ENCODE measurements at places on chromosomes 16 and 17.
A peak's percentile ranks its signal among the peaks of the same experiment; 100 is the strongest.

GRCh38 chr16:80480664-80481063 lies 60.1 kb upstream of the DYNLRB2 start:
- no peak for DNase-seq

DNA sequence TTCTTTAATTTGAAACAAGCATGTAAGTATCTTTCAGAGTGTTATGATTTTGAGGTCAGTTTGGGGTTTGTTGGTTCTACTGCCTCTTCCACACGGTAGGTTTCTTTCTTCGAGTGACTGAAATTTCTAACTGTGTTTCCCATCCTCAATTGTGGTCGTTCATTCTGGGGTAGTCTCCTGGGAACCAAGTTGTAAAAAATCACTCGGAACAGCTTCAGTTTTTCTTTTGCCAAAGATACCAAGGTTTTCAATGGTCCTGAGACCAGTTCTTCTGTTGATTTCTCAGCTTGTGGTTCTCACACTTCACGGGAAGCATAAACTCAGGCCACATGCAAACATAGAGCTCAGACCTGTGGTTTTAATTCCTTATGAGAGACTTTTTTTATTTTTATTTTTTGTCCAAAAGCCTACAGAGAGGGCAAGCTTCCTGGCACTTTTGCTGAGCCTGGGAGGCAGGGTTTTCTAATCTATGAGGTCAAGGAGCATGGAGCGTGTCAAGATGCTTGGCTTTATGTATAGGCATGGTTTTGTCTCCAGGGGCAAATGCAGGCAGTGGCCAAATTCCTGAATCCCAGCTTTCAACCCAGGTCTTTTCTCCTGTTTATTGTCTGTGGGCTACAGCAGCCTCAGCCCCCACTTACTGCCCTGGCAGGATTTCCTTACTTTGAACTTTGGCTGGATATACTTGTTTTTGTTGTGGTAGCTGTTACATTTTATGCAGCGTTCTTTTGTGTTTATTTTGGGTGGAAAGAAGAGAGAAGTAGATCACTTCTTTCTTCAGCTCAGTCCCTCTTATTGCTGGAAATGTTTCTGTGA lies 32.9 kb downstream of the HS3ST3A1 start:
- DNase-seq = no peak

- DNase-seq = peak; percentile 51
Observed at GRCh38 chr17:32152130-32152529, 9.8 kb downstream of the RHOT1 start.

DNA sequence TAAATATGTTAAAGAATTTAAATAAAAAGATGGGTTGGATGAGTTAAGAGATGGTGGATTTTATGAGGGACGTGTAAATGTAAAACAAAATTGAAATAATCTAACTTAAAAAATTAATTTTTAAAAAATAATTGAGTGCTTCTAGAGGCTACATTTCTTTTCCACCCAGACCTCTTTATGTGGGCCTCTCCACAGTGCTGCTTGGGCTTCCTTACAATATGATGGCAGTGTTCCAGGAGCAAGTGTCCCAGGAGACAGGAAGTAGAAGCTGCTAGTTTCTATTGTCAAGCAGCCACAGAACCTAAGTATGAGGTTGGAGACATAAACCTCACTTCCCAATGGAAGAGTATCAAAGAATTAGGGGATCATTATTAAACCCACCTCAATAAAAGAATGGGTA lies 205.7 kb upstream of the CPHXL start:
- DNase-seq = no peak

- no peak for DNase-seq
Observed at GRCh38 chr16:79301051-79301450, 299.5 kb downstream of the MAF start.

- DNase-seq = no peak
Observed at GRCh38 chr16:75267631-75268264, 16.3 kb upstream of the BCAR1 start.

DNA sequence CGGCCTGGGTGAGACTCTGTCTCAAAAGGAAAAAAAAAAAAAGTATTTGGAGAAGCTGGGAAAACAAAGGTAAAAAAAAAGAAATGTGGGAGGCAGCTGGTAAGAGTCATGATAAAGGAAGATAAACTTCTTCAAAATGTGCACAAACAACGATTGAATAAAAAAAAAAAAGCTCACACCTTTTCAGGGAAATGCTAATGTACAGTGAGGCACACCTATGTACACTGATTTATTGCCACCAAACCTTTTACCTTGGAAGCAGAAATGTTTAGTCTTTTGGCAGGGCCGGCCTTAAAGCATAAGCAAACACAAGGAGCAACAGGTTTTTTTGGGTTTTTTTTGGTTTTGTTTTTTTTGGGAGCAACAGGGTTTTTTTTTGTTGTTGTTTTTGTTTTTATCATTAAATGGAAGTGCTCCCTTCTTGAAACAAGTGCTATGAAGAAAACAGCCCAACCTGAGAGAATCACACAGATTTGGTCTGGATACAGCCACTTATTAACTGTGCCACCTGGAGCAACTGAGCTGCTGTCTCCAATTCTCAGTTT lies 29.8 kb upstream of the KCNJ2 start:
- no peak for DNase-seq

DNA sequence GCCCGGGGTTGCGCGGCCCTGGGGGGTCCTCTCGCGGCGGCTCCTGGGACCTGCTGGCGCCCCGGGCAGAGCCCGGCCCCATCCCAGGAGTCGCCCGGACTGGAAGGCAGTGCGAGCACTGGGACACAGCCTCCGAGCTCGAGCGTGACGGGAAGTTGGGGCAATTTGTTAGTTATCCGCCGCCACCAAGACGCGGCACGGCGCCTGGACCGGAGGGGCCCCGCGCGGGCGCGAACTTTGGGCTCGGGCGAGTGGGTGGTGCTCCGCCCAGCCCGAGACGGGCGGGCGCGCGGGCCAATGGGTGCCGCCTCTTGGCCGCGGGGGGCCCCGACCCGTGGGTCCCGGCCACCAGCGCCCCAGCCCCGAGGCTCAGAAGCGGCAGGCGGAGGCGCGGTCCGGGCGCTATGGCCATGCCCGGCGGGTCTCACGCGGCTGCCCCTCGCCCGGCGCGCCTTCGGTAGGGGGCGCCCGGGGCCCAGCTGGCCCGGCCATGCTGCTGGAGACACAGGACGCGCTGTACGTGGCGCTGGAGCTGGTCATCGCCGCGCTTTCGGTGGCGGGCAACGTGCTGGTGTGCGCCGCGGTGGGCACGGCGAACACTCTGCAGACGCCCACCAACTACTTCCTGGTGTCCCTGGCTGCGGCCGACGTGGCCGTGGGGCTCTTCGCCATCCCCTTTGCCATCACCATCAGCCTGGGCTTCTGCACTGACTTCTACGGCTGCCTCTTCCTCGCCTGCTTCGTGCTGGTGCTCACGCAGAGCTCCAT lies at the start of gene ADORA2B:
Gene ADORA2B (plus strand): TSS at position 372 of the 768 bp plus-strand sequence. CDS start 119 bp downstream, at position 491.
- DNase-seq = peak; percentile 80

DNA sequence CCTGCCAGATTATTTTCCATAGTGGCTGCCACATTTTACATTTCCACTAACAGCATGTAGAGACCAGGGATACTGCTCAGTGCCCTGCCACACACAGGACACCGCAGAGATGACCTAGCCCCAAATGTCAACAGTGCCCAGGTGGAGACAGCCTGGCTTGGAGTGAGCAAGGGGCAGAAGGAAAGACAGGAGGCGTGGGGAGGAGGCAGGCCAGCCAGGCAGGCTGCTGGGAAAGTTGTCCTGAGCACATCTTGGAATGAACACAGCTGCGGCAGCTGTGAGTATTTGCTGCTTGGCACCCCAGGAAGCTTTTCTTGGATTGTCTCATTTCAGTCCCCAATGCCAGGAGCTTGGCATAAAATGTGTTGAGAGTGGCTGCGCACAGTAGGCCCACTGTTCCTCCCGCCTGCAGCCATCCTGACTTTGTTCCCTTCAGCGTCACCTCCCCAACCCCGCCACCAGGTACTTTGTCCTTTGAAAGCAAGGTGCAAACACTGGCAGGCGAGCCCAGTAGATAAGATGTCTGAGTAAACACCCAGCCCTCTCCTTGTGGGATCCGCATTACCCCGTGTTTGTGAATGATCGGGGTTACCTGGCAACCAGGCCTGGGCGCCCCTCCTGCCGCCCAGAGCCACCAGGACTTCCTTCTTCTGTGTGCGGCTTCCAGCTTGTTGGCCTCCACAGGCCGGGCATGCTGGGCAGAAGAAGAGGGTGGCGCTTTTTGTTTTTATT lies 114.0 kb downstream of the CMIP start:
- DNase-seq = peak; percentile 57

GRCh38 chr16:19717314-19717713 lies 713 bp downstream of the KNOP1 start:
- no peak for DNase-seq

- no peak for DNase-seq
Observed at GRCh38 chr17:72714357-72714966, 378.0 kb downstream of the SLC39A11 start.

DNA sequence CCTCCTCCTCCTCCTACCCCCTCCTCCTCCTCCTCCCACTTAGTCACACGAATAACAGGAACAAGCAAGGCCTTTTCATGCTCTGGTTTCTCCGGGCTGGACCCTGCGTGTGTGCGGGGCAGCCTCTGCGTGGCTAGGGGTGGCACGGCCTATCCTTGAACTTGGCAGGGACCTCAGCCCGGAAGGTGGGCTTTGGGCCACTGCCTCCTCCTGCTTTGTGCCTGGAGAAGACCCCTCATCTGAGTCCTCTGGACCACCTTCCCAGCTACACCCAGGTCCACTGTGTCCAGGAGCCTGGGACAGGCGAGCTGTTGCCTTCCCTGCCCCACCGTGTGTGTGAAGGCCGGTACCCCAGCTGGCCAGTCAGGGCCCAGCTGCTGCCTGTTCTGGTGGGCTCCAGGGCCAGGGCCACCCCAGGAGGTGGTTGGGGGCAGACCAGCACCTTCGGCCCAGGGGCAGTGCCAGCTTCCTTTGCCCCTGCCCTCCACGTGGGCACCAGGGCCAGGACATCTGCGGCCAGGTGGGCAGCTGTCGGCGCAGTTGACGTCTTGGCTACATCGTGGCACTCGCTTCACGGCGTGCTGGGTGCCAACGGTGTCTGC lies 35.4 kb downstream of the GINS2 start:
- peak; percentile 16 for DNase-seq

GRCh38 chr17:65523411-65523810 lies 38.0 kb downstream of the AXIN2 start:
- no peak for DNase-seq

DNA sequence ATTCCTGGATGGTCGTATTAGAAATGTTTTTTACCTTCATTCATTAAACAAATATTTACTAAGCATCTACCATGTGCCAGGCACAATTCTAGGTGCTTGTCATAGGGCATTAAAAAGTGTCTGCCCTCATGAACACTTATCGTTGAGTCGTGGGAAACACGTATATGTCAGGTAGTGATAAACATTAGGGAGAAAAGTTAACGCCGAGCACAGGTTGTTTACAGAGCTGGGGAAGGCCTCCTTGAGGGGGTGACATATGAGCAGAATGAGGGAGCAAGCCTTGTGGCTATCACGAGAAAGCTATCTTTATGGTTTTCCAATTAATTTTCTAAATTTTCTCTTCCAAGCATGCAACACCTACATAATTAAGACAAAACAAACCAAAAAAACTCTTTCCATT lies 985 bp upstream of the ZNF213 start:
- no peak for DNase-seq

DNA sequence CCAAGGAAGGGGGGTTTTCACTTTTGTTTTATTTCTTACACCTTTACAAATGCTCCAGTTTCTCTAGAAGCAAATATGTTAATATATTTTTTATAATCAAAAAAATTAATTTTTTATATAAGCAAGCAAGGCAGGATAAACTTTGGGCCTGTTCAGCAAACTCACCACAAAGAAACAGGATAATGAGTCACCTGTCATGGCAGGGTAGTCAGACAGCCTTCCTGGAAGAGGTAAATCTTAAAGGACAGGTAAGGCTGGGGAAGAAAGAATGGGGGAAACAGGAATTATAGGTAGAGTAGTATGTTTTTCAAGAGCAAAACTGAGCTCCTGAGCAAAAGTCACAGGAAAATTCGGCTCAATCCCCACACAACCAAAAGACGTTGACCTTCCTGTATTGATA lies 186.3 kb upstream of the SOX9 start:
- no peak for DNase-seq

DNA sequence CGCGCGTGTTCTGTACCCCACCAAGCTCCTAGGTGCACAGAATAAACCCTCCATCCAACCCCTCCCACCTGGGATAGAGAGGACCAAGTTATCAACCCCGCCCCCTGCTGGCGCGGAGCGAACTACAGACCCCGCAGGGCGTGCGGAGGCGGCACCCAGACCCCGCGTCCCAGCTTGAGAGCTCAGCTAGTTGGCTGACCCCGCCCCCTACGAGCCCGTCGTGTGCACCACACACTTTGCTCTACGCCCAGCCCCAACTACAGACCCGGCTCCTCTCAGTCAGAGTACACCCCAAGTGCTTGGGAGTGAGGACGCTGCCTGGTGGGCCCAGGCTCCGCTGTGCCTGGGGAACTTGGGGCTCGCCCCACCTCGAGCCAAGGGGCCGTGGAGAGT lies 1.5 kb downstream of the GRIN2A start:
- no peak for DNase-seq

DNA sequence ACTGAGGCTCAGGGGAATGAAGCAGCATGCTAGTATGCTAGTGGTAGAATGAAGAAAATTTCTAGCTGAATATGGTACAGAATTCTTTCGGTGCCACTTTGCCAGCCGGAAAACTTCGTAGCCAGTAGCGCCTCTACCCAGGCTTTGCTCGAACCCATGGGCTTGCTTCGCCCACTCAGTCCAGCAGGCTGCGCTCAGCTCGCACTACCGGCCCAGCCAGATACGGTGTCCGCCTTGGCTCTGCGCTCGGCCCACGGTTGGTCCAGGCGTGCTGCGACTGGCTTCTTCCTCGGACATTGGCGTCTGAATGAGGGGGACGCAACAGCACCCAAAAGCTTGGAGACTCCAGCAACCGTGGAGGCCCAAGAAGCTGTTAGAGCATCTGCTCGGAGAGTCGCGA lies 372.5 kb upstream of the CDH8 start:
- DNase-seq = no peak

DNA sequence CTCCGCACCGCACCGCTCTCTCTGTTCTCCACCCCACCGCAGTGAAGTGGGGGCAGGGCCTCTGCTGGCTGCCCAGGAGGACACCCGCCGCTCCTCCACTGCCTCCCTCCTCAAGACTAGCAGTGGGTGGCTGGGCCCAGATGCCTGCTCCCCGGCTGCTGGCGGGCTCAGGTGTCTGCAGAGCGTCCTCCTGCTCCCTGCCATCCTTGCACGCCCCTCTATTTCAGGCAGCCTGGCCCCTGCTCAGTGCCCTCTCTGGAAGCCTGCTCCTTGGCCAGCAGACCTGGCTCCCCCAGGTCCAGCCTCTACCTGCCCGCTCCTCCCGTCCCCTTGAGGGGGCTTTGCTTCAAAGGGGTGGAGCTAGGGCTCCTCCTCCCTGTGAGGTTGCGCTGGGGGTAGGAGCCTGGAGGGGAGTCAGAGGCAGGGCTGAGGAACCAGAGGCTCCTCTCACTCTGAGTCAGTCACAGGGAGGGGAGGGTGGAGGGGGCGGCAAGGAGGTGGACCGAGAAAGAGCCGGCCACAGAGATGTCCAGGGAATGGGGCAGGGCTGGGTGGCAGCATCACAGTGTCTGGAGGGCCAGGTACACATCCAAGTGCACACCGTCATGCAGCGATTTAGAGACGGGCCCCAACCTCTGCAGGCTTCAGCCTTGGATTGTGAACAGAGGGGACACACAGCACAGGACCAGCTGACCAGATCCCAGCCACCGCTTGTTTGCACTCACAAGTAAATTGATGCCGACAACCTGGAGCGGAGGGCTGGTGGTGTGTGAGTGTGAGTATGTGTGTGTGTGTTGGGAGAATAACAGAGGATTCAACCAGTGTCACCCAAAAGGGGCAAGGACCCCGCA lies 9.8 kb upstream of the TMEM92 start:
- no peak for DNase-seq
